ENCODE measurements at places on chromosomes 6 and 20. TPM values are rescaled to one million over a fixed set of nuclear protein-coding genes. Genes with fewer than 3 reads are reported as not detected.

DNA sequence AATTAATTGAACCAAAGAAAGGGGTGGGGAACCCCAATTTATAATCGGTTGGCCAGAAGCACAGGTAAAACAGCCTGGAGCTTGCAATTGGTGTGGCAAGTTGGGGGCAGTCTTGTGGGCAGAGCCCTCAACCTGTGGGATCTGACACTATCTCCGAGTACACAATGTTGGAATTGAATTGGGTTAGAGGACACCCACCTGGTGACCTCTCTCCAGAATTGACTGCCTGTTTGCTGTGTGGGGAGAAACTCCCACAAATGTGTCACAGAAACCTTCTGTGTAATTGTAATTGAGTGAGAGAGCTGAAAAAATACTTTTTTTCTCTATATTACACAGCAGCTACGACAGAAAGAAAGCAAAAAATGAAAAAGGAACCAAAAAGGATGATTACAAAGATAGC lies 53.0 kb upstream of the FAM83C start:
- H3K4me1 ChIP-seq, result peaks cover 6% of the 10 kb centered on the region
- DNase-seq, result no peak
- H3K36me3 ChIP-seq, result peaks cover 29% of the 10 kb centered on the region
- no peak overlapping the region for H3K4me3 ChIP-seq
- peaks cover 1% of the 10 kb centered on the region for H3K27me3 ChIP-seq

TRIM38 gene
- 3.8 TPM for total RNA-seq

DNA sequence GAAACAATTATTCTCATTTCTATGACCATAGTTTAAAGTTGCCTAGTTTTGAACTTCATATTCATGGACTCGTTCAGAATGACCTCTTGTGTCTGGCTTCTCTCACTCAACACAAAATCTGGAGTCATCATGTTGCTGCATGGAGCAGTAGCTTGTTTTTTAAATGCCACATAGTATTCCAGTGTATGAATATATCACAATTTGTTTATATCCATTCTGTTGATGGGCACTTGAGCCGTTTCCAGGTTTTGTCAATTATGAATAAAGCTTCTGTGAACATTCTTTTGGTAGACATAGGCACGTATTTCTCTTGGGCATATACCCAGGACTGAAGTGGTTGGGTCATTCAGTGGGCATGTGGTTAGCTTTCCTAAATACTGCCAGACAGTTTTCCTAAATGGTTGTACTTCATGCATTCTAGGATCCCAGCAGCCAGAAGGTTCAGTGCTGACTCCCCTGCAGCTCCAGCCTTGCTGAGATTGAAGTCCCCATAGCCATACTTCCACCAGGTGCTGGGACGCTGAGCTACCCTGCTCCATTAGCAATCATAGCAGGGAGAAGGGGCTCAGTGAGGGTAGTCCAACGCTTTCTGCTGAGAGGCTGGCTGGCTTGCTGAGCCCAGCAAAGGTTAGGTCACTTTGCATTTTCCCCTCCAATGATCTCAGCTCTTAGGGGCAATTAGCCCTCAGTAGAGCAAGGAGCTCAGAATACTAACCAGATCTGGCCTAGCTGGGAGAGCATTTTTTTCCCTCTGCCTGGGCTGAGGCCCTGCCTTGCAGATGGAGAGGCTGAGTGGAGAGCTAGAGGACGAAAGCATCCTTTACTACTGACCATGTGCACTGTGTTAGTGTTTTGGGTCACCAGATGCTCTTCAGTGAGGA lies 35.7 kb upstream of the CTNNBL1 start:
- H3K4me1 ChIP-seq, result no peaks in the 10 kb centered on the region
- H3K27me3 ChIP-seq, result no peaks in the 10 kb centered on the region
- no peak overlapping the region for H3K4me3 ChIP-seq
- H3K36me3 ChIP-seq, result peaks cover 3% of the 10 kb centered on the region
- DNase-seq, result no peak

- H3K4me1 ChIP-seq, result peaks cover 8% of the 10 kb centered on the region
- no peaks in the 10 kb centered on the region for H3K36me3 ChIP-seq
- no peak for DNase-seq
- H3K27ac ChIP-seq, result no peak overlapping the region
- H3K27me3 ChIP-seq, result peaks cover 4% of the 10 kb centered on the region
Observed at GRCh38 chr20:44532259-44532980, 10.6 kb upstream of the SERINC3 start.

DNA sequence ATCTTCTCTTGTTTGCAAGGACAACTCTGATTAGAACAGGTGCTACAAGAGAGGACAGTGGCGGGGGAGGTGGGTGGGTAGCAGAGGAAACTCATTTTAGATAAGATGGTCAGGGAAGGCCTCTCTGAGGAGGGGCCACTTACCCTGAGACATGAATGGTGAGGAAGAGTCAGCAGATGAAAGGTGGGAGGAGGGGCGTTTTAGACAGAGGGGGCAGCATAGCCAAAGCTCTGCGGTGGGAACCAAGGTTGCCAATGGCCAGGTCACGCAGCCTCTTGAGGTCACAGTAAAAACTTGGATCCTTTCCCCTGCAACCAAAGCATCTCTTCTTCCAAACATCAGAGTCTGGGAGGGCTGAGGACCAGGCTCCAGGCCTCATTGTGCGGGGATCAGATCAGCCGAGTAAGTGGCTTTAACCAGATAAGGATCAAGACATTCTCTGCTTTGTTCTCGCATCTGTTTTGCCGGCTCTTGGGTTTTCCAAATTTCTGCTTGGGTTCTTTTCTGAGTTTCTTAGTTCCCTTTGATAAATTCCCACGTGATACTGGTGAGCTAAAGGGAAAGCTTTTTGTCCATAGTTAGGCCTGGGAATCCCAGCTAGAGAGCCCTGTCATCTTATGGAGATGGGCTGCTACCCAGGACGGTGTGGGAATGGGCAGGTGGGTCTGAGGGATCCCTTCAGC lies 5.5 kb upstream of the CD40 start:
- peaks cover 13% of the 10 kb centered on the region for H3K27me3 ChIP-seq
- no peak overlapping the region for H3K4me3 ChIP-seq
- no peak for DNase-seq
- H3K36me3 ChIP-seq, result no peaks in the 10 kb centered on the region

TFAP2A gene
- total RNA-seq, result 0.31 TPM

DNA sequence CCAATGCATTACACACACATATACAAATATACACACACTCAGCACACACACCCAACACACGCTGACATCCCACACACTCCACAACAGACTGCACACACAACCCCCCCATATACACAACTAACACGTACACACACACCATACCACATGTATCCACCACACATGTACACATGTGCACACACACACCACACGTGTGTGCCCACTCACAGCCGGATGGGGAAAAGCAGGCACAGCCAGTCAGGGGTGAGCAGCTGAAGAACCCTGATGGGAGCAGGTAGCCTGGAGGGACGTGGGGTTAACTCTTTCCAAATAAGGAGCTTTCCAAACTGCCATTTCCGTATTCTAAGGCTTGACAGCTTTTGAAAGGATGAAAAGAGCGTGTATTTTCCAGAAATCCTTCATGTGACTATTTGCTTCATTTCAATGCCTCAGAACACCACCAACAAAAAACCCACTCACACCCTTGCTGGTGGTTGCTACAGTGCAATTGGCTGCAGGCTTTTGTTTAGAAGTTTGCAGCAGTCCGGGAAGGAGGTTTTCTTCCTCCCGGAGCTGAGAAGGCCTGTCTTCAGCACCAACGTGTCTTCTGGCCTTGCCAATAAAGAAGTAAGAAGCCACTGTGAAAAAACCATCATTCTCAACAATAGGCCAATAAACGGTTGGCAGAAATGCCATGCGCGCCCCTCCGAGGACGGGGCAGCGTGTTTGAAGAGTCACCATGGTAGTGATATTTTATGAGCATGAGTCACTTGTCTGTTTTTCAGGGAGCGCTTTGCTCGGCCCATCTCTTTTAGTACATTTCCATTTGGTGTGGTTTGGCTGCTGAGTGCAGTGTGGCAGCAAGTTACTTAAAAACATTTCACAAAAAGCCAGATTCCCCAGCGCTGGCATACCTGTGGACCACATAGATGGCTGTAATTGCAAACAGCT lies 131.3 kb upstream of the GMDS start:
- H3K27ac ChIP-seq, result no peak overlapping the region
- H3K4me3 ChIP-seq, result no peak overlapping the region
- no peak for DNase-seq
- no peaks in the 10 kb centered on the region for H3K36me3 ChIP-seq
- peaks cover 7% of the 10 kb centered on the region for H3K4me1 ChIP-seq

OXT gene
- not detected for total RNA-seq

DNA sequence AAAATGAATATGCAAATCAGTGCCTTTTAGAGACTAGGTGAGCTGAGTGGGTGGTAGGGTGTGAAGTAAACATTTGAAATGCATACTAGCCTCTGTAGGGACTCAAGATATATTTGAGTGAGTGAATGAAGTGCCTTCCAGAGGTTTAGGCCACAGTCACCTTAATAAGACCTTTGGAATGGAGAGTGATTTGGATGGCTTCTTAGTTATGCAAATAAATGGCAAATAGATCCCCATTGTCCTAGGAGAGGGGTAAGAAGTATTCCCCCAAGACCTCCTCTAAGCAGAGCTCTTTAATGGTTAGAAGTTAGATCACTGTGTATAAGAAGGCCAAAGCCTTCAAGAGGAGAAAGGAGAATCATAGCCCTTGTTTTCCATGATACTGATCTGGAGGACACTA lies 47.8 kb upstream of the IMPG1 start:
- DNase-seq, result no peak
- H3K36me3 ChIP-seq, result no peaks in the 10 kb centered on the region
- no peak overlapping the region for H3K27ac ChIP-seq
- H3K27me3 ChIP-seq, result peaks cover 2% of the 10 kb centered on the region
- H3K4me3 ChIP-seq, result no peak overlapping the region

- H3K36me3 ChIP-seq, result no peaks in the 10 kb centered on the region
- H3K27me3 ChIP-seq, result peaks cover 2% of the 10 kb centered on the region
- peak; percentile 67 for DNase-seq
- H3K27ac ChIP-seq, result peak overlapping the region; percentile 77
Observed at GRCh38 chr6:149566410-149567193, 427 bp downstream of the GINM1 start.

EYA2 gene
- not detected for total RNA-seq

GRCh38 chr20:22509843-22510147 lies 74.6 kb downstream of the FOXA2 start:
- H3K27me3 ChIP-seq, result peaks cover 2% of the 10 kb centered on the region
- no peaks in the 10 kb centered on the region for H3K4me1 ChIP-seq
- no peaks in the 10 kb centered on the region for H3K36me3 ChIP-seq
- no peak overlapping the region for H3K4me3 ChIP-seq
- no peak overlapping the region for H3K27ac ChIP-seq

GRCh38 chr20:63452821-63453523 lies 19.5 kb downstream of the KCNQ2 start:
- DNase-seq, result no peak
- H3K4me1 ChIP-seq, result no peaks in the 10 kb centered on the region
- H3K4me3 ChIP-seq, result no peak overlapping the region
- H3K36me3 ChIP-seq, result no peaks in the 10 kb centered on the region
- H3K27ac ChIP-seq, result no peak overlapping the region

DNA sequence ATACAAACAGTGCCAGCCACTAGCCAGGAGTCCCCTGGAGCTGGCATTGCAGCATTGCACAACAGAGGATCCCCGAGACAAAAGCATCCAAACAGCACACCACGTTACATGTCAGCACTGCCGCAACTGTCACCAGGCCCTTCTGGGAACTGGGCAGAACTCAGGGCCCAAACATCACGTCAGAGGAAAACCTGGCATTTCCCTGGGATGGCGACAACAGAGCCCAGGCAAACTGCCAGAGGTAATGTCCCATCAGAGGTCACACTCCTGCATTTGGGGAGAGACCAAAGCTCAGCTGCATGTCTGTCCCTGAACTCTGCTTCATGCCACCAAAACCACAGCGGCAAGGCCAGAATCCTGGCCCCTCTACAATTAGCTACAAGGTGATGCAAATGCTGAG lies 36.3 kb downstream of the PPP1R3G start:
- no peak overlapping the region for H3K4me3 ChIP-seq
- no peaks in the 10 kb centered on the region for H3K36me3 ChIP-seq
- peaks cover 11% of the 10 kb centered on the region for H3K4me1 ChIP-seq
- no peak for DNase-seq
- H3K27ac ChIP-seq, result no peak overlapping the region

SIGLEC1 gene
- total RNA-seq, result not detected

- H3K27me3 ChIP-seq, result no peaks in the 10 kb centered on the region
- no peak for DNase-seq
- H3K4me3 ChIP-seq, result no peak overlapping the region
- no peak overlapping the region for H3K27ac ChIP-seq
- H3K36me3 ChIP-seq, result no peaks in the 10 kb centered on the region
Observed at GRCh38 chr6:71727632-71728294, 158.6 kb upstream of the RIMS1 start.

GRCh38 chr6:90179190-90180169 lies 117.2 kb downstream of the BACH2 start:
- no peaks in the 10 kb centered on the region for H3K27me3 ChIP-seq
- no peak overlapping the region for H3K27ac ChIP-seq
- H3K4me1 ChIP-seq, result peaks cover 19% of the 10 kb centered on the region
- H3K4me3 ChIP-seq, result no peak overlapping the region

GRCh38 chr6:134878136-134878535 lies 71.8 kb downstream of the ALDH8A1 start:
- H3K4me1 ChIP-seq, result peaks cover 1% of the 10 kb centered on the region
- peaks cover 6% of the 10 kb centered on the region for H3K27me3 ChIP-seq
- H3K27ac ChIP-seq, result no peak overlapping the region

Data from endothelial cell (in vitro differentiated cells).